KBM-7 (cell line): ENCODE measurements at places on chromosomes 2 and 18.

DNA sequence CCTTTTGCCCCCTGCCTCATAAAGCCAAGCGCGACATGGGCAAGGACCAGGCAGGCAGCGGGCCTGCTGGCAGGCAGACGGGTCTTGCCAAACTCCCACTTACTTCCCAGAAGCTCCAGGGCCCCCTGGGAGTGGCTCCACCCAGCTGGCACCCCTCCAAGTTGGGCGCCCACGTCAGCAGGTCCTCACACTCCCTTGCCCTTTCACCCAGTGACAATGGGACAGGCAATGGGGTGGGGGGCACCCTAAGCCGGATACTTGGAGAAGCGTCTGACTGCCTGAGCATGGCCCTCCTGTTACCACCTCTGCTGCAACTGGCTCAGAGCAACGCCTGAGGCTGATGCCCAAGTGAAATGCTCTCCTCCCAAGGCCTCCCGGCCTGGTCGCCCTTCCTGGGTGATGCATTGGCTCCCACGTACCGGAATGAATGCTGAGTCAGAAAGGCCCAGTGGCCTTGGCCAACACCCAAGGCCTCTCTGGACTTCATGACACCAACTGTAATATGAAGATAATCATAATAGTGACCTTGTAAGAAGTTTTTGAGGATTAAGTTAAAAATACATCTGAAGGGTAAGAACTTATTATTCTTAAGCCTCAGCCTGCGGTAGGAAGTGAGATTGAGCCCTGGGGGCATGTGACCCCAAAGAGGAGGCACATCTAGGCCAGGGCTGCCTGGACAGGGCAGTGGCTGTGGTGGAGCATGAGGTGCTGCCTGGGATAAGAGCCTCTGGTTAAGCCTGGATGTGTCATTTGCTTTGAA is 31.6 kb downstream of the KCNK3 start:
- no peak for DNase-seq

DNA sequence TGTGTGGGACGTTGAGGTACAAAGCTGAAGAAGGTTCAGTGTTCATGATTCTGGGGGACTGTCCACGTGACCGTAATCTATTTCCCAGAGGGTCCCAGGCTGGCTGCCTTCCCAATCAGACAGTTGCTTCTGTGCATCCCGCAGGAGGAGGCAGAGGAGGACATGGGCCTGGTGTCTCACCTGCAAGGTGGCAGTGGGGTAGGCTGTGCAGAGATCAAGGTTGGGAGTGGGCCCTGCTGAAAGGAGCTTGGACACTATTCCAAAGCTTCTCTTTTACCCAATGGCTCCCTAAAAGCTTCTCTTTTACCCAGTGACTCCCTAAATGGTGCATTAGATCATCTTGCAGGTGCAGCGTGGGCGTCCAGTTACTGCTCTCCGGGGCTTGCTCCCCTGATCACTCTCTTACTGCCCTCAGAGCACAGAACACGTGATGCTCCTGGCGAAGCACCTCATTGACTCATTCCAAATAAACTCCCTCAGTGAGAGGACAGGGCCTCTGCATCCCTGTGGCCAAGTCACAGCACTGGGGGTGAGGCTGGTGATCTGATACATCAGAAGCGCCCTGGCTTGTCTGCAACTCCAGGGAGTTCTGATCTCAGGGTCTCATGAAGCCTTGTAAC is 41.5 kb downstream of the RNF144A start:
- DNase-seq, result no peak

- no peak for DNase-seq
Measured at GRCh38 chr18:32846896-32847295, 74.1 kb upstream of the KLHL14 start.

- DNase-seq, result no peak
Measured at GRCh38 chr2:72810165-72810564, 15.7 kb downstream of the EXOC6B start.

GRCh38 chr2:230886671-230887071 is 21.9 kb downstream of the ITM2C start:
- no peak for DNase-seq

- DNase-seq, result peak; percentile 39
Measured at GRCh38 chr18:80109676-80110078, 615 bp downstream of the ADNP2 start.

DNA sequence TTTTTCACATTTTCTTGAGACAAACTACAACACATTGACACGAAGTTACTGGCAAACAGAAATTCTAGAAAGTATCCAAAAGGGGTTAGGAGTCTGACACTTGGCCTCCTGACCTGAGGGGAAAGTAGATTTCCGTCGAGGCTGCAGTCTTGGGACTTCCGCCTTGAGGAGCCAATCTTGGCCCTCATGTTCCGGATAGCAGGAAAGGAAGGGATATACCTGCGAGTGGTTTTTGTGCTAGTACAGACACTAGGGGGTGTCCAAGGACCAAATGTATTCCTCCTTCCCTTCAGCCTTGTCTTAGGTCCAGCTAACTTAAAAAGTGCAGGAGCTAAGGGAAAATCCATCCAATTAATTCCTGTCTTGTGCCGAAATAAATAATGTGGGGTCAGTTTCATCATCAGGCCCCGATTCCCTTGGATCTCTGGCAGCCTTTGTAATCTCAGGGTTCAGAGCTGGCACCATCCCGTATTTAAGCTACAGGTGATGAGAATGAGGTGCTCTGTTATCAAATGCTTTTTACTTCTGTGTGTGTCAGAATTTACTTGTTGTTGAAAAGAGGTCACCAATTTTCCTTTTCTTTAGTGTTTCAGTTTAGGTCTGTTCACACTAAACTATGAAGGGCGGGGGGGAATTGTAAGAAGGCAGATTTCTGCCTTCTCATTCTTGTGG is 330.2 kb upstream of the FANCL start:
- DNase-seq, result peak; percentile 95

- DNase-seq, result no peak
Measured at GRCh38 chr2:240620149-240620731, 5.0 kb upstream of the GPR35 start.

GRCh38 chr2:102708847-102709559 is 52.8 kb upstream of the TMEM182 start:
- no peak for DNase-seq

- peak; percentile 53 for DNase-seq
Measured at GRCh38 chr2:39379643-39380524, 57.2 kb downstream of the MAP4K3 start.

DNA sequence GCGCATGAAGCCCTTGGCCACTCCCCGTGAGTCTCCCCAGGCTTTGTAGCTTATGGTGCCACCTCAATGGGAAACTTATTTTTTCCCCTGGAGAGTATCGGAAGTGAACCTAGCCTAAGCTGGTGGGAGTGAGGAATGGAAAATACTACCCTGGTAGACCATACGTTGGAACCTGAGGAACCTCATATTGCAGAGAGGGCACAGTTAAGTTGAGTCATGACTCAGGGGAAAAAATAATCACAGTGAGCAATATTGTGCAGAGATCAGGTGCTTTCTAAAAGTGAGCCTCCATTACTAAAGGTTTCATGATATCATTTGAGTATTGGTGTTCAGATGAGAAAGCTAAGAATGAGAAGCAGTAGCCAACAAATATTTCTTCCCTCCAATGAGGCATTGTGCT is 360.5 kb upstream of the NT5C1B start:
- no peak for DNase-seq

DNA sequence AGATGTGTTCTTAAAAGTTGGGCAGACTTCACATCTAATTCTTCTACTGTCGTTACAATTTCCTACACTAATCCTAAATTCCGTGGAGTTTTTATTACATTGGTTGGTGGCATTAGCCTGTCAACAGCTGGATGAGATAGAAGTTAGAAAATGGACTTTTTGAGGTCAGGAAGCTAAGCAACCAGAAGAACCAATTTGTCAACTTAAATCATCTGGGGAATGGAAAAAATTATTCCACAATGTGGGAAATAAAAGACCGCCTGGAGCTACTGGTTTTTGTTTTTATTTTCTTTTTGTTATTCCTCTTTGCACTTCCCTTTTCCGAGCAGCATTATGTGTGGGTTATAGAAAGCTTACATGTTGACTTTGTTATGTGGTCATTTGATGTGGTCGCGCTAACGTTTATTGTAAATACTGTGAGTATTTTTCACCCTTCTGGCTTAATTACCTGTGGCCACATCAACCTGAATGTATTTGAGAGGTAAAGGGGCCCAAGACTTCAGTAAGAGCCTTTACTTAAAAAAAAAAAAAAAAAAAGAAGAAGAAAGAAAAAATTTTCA is 75.3 kb downstream of the PTPRM start:
- no peak for DNase-seq

DNA sequence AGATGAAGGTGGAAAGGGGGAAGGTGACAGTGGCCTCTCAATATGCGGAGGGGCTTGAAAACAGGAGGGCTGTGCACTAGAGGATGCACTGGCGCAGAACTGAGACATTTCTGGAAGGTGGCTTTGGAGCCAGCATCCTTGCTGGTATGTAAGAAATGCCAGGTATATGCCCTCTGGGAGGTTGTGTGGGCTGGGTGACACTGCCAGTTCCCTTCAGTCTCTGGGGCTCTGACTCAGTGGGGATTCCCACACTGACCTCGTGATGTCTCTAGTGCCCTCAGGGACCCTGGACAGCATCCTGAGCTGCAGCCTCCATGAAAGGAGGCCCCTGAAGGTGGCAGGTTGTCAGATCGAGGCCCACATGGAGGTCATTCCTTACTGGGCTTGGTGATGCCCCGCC is 74.0 kb downstream of the AGAP1 start:
- DNase-seq, result no peak

DNA sequence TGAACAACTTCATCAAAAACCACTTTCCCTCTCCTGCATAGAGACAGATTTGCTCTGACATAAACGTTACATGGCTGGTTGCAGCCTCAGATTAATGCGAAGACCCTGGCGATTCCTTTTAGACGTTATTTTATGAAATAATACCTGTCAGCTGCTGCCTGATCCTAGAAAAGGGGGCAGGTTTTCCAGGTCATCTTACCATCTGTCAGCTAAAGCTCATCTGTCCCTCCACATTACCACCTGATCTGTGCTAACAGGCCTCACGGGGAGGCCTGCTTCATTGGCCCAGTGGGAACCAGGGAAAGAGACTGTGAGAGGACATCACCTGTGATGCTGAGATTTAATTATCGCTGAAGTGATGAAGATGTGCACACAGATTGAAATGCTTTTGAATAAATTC is 261.0 kb downstream of the ARHGAP15 start:
- no peak for DNase-seq

DNA sequence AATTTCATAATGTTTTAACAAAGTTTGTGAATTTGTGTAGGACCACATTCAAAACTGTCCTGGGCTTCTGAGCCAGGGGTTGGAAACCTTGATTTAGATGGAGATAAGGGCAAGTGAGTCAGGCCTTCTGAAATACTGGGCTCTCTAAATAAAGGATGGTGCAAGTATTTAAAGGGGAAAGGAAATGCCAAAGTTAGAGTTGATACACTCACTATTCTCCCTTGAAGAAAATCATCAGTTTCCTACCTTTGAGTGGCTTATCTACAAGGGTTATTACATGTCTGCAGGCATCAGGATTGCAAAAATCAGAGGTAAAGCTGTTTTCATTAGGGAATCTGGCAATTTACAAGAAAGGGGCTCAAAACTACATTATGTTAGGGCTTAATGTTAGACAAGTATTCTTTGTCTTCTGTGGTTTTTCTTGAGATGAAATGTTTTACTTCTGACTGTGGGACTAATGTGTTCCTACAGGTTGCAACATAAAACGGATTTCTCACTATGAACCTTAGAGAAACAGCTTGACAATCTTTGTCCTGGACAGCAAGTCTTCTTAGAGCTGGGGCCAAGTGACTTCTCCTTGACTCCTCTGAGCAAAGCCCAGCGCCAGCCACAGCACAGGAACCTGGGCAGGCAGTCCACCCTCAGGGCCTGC is 31.1 kb downstream of the RNU4ATAC start:
- DNase-seq, result no peak

DNA sequence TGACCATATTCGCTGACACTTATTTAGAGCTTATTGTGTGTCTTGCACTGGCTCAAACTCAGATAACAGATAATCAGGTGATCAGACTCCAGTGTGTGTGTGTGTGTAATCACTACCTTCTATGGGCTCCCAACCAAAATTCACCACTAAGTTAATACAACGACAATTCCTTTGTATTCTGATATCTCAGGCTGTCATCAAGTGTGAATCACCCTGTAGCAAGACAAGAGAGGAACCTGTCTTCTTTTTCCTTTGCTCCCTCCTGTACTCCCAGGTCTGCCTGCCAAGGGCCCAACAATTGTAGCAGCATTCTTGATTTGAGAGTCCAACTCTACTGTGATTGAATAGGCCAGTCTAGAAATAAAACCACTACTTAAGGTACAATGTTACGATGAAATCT is 25.8 kb downstream of the ITGB6 start:
- no peak for DNase-seq

- no peak for DNase-seq
Measured at GRCh38 chr18:77209587-77209986, 40.1 kb upstream of the GALR1 start.

DNA sequence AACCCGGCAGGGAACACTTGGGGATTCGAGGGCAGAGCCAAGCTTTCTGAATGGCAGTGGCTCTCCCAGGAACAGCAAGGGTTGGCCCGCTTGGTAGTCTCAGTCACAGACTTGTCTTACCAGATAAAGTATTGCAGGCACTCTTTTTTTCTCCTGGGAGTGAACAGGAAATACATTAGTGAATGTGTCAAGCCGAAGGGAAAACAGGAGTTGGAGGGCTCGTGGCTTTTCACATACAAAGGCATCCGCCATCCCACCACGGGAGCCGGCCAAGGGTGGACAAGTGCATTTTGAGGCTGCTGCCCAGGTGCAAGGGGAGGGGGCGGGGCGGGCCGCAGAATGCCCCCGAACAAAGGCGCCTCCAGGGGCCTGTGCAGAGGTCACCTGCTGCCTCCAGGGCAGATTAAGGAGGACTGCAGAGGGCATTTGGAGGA is 163.3 kb upstream of the SIX3 start:
- DNase-seq, result peak; percentile 16

GRCh38 chr2:118987886-118988285 is 45.9 kb downstream of the MARCO start:
- DNase-seq, result no peak

GRCh38 chr2:53881360-53881759 is 21.6 kb upstream of the GPR75 start:
- no peak for DNase-seq

DNA sequence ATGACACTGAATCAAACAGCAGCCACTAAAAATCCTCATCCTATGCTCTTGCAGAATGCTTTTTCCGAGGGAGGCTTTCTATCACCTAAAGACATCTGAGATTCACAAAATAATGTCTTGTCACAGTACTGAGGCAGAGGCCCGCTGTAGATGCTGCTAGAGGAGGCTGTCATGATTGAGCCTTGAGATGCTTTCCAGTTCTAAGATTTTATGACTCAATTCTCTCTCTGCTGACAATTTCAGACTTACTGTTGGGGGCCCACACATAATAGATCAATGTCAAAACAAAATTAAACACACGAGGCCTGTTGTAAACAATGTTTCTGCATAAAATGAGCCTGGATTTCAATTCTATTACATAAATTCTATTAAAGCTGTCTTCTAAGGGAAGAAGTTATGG is 132.7 kb upstream of the ARL4C start:
- DNase-seq, result no peak

DNA sequence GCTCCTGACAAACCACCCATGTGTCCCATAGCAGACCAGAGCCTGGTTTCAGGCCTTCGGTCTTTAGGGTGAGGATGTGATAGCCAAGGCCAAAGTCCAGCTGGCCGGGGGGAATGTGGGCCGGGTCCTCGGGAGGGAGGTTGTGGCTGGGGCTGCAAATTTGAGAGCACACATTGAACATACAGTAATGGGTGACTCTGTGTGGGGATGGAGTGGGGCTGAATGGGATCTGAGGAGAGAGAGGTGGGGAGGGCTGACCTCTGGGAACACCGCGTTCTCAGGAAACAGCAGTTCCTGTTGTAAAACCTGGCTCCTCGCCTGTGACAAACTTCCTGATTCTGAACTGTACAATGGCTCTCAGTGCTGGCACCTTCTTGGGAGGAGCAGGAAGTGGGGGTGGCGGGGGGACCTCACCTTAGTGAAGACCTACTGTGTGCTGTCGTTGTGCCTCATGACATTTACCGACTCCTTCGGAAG is 48.8 kb downstream of the MCFD2 start:
- peak; percentile 82 for DNase-seq
